ENCODE measurements at places on chromosomes 1 and 21.

GRCh38 chr1:84352298-84353106 is 45.8 kb upstream of the DNASE2B start:
- no peak for DNase-seq

- DNase-seq = no peak
Measured at GRCh38 chr1:97572561-97572960, 348.3 kb downstream of the DPYD start.

DNA sequence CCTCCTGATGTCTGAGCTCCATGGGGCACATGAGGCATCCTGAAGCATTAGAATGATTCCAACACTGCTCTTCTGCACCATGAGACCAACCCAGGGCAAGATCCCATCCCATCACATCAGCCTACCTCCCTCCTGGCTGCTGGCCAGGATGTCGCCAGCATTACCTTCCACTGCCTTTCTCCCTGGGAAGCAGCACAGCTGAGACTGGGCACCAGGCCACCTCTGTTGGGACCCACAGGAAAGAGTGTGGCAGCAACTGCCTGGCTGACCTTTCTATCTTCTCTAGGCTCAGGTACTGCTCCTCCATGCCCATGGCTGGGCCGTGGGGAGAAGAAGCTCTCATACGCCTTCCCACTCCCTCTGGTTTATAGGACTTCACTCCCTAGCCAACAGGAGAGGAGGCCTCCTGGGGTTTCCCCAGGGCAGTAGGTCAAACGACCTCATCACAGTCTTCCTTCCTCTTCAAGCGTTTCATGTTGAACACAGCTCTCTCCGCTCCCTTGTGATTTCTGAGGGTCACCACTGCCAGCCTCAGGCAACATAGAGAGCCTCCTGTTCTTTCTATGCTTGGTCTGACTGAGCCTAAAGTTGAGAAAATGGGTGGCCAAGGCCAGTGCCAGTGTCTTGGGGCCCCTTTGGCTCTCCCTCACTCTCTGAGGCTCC is 11.1 kb upstream of the RASSF5 start:
- DNase-seq = no peak

DNA sequence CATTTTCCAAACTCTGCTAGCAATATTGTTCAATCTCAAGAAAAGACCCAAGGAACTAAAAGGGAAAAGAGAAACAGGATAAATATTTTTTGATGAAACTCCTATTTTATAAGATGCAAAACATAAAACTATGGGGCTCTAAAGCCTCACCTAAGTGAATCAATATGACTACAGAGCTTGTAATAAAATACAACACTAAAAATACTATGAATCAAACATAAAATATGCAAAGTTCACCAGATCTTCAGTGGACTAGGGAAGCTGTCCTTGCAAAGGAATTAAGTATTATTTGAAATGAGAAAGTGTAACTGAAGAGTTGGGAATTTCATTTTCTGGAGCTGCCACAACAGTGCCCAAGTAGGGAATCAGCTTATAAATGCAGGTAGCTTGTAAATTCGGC is 124.5 kb downstream of the CRB1 start:
- DNase-seq = no peak

- no peak for DNase-seq
Measured at GRCh38 chr21:31837618-31838390, 35.0 kb upstream of the HUNK start.

DNA sequence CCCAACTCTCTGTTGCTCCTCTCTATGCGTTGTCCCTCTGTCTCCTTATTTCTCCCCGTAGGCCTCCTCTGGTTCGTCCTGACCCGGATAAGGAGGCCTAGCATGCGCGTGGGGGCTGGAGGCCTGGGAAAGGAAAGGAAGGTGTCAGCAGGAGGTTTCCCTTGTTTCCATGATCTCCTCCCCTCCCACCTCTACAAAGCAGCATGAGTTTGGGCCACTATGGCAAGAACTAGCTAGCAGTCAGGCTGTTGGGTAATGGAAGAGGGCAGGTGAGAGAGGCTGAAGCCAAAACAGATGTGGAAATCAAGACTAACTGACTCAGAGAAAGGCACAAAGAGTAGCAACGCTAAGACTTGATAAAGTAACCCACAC is 687 bp upstream of the SEMA6C start:
- DNase-seq = no peak

GRCh38 chr1:27876341-27877114 is 4.2 kb downstream of the THEMIS2 start:
- no peak for DNase-seq

- DNase-seq = no peak
Measured at GRCh38 chr1:108826081-108826635, 30.7 kb downstream of the AKNAD1 start.

- no peak for DNase-seq
Measured at GRCh38 chr1:9010781-9011323, 15.4 kb downstream of the SLC2A7 start.
